NCI-H2029 treated with DMSO at 0.1 percent for 48 hours (cell line): ENCODE measurements at places on chromosomes 1 and 21.

- DNase-seq: no peak
Observed at GRCh38 chr1:156660752-156661112, 16.5 kb downstream of the NES start.

DNA sequence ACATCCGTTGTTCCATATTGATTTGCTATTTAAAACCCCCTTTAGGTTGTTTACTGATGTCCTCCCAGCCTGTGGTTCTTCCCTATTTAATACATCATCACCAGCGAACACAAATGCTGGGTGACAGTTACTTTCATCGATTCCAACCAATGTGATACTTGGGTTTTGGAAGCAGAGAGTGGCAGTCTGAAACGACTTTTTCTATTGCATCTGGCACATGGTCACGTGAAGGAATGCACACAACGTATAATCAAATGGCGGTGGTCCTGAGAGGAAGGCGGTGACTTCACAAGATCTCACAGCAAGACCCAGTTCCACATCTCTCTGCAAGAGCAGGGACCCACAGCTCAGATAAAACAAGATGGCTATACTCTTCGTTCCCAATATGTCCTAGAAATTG, 213.9 kb downstream of the DSCAM start:
- no peak for DNase-seq

- peak; percentile 98 for DNase-seq
Observed at GRCh38 chr1:45552331-45552730, 1.7 kb downstream of the AKR1A1 start.

- DNase-seq: no peak
Observed at GRCh38 chr1:33098371-33098770, 17.4 kb downstream of the AZIN2 start.

DNA sequence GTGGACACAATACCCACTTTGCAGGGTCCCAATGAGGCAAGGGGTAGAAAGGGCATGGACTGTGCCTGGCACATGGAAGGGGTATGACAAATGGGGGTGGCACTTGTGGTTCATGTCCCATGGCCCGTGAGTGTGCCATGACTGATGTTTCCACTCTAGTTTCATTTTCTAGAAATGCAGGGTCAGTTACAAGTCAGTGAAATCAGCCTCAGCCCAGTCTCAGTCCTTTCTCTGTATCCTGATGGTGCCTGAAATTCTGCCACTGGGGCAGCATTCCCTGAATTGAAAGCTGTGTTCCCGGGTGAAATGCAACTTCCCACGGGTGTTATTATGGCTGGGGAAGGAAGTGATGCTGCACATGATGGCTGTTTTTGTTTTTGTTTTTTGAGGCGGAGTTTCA, 110.8 kb upstream of the ZBTB40 start:
- DNase-seq: no peak

DNA sequence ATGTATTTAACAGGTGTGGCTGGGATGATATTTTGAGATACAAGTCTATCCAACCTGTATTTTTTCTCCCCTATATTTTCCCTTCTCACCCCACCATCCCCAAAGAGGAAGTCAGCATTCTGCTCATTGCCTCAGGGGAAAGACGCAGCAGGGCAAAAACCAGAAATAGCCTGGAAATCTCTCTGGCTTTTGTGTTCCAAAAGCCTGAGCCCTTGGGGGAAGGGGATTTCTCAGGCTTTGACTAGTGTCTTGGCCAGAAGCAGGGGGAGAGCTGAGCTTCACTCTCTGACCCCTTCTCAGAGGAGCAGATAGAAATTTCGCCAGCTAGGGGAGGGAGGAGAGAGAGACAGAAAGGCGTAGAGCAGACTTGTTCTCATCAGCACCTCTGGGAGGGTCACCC, 244.7 kb downstream of the RRAGC start:
- DNase-seq: no peak

- no peak for DNase-seq
Observed at GRCh38 chr1:19639999-19640362, 4.1 kb upstream of the NBL1 start.

DNA sequence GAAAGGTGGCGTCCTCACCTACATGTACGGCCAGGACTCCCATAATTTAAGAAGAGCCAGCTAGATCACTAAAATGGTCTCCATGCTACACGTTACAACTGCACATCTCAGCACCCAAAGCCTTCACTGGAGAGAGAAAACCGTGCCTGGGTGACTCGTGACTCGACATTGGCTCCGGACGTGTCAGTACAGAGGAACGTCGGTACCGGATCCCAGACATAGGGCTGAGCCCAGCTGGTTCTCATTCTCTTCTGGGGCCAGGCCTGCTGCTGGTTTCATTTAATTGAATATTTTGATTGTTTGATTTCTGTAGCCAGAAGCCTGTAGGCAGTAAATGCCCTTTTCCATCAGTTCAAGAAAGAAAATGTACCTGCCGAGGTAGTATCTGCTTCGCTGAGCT, 93.1 kb downstream of the HHIPL2 start:
- no peak for DNase-seq

- DNase-seq: no peak
Observed at GRCh38 chr21:42691901-42692559, 38.6 kb downstream of the PDE9A start.

DNA sequence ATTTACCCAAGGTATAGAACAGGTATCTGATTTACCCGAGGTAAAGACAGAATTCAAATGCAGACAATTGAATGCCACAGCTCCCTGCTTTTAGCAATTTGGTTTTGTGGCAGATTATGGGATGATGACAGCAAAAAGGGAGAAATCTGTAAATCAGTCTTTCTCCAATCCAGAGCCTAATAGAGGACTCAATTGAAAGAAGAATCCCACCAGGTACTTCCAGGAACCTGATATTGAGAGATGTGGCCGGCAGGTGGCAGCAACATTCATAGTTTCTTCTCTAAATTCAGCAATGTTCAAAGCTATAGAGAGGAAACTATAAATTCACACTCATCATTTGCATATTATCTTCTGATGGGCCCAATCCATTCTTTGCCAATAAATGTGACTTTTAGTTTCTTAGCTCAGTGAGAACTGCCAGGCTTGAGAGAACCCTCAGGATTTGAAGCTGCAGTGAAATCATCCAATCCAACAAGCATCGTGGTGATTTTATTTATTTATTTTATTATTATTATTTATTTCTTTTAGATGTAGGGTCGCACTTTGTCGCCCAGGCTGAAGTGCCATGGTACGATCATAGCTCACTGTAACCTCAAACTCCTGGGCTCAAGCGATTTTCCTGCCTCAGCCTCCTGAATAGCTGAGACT, 9.8 kb upstream of the PHACTR4 start:
- DNase-seq: peak; percentile 60

- no peak for DNase-seq
Observed at GRCh38 chr21:30676737-30677136, 34.1 kb downstream of the KRTAP20-3 start.

- DNase-seq: no peak
Observed at GRCh38 chr1:2229037-2229864, 1.1 kb downstream of the SKI start.

- DNase-seq: no peak
Observed at GRCh38 chr1:84726593-84727499, 36.6 kb upstream of the SSX2IP start.

- DNase-seq: no peak
Observed at GRCh38 chr1:93620172-93620840, 61.3 kb downstream of the BCAR3 start.

DNA sequence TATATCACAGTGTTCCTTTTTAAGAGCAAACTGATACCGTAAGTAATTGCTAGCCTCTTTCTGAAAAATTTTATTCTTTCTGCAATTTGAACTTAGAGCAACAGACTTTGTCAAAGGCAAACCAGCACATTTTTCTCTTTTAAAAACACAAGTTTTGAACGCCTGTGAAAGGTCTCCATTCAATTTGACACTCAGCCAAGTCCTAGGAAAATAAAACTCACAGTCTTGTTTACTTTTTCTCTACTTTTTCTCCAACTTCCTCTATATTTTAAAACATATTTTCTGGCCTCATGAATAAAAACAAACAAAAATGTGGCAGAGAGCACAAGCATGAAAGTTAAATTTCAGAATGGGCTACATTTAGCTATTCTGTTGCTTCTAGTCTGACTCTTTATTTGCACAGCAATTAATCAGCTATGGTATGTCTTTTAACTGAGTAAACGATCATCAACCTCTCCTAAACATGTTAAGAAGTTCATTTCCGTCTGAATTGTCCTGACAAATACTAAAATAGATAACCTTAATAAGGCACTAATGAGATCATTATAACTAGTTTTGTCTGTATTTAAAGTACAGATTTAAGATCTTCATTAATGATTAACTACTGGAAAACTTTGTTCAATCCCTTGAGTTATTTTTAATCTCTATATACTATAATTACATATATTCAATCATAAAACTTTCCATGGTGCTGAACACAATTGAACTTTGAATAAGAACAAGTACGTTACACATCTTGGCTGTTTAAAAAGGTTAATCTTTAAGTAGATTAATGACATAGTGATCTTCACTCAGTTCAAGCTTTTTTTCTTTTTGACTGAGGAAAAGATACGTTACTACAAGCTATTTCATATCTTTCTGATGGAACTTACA, 550.6 kb downstream of the PTBP2 start:
- no peak for DNase-seq

DNA sequence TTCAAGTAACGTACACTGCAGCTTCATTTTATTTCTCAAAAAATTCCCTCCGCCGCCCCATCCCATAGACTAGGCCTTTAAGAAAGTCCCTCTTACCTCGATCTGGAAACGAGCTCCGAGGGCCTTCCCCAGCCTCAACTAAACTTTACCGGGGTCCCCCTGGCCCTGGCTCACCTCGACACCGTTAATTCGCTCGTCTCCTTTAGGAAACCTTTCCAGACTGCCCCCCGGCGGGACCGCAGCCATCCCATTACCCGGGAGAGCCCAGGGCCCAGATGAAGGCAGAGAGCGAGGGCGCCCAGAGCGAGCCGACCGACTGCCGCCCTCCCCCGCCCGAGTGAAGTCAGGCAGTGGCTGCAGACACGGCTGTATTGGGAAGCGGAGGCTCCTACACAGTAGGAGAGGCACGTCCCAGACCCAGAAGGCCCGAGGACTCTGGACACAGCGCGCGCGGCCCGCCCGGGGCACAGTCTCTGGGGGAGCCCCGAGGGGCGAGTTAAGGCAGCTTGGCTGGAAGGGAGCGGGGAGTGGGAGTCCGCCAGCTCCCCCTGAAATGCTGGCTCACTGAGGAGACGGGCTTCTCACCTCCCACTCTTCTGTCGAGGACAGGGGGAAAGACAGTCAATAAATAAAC, 14.6 kb downstream of the SEMA6C start:
- no peak for DNase-seq

- DNase-seq: no peak
Observed at GRCh38 chr1:85283475-85284199, 7.2 kb upstream of the BCL10 start.

GRCh38 chr1:48670234-48671020, 106.3 kb downstream of the BEND5 start:
- no peak for DNase-seq
